WTC11 (cell line): ENCODE measurements at places on chromosomes 4 and X. TPM values are rescaled to one million over a fixed set of nuclear protein-coding genes. Genes with fewer than 3 reads are reported as not detected.

DNA sequence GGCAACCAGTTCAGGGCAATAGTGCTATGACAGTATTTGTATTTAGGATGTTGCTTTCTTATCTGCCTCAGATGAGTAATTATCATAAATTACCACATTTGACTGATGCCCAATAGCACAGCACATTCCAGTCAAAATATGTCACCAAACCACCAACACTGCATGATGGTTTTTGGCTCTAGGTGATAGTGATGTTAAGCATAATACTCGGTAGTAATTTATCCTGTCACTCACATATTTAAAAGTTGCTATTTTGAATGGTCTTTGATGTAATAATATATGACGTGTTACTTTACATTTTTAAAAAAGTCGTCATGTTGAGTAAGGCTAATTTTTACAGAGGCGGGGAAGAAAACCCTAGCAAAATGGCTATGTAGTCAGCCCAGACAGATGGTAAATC, 42.5 kb downstream of the UNC5C start:
- no peak for DNase-seq

Gene STIM2
- 20.1 to 22.4 TPM (median 20.9 TPM) in 3 replicates for total RNA-seq

GRCh38 chr4:102390438-102390837, 45.2 kb upstream of the SLC39A8 start:
- no peak for DNase-seq

DNA sequence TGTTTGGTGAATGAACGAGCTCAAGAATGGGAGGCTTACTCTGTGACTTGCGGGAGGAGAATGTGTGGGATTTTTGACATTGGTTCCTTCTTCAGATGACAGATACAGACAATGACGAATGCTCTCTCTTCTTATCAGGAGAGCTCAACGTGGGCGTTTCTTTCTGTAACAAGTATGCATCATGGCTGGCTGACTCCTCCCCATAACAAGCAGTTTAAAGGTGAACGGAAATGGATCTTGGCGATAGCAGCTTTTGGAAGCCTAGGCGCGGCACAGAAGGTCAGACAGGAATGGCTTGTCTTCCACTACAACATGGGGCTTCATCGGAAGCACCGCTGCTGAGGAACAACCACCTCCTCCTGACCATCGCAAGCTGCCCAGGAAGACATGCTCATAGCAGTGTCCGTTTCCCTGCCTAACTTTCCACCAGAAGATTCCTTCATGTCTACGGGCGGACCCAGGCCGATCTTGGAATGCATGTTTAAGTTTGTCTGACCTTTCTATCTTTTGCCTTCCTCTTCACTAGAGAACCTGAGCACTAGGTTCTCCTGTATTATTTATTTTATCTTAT, 18.3 kb upstream of the ACSL1 start:
- no peak for DNase-seq

Gene ETDA
- total RNA-seq = not detected in 3 replicates

GRCh38 chrX:22202251-22202650, 70.5 kb upstream of the CBLL2 start:
- no peak for DNase-seq

- no peak for DNase-seq
Measured at GRCh38 chrX:134885336-134886001, 105.3 kb upstream of the SMIM10 start.

Gene ALB
- total RNA-seq = 23.4 to 35.4 TPM (median 27.4 TPM) in 3 replicates

DNA sequence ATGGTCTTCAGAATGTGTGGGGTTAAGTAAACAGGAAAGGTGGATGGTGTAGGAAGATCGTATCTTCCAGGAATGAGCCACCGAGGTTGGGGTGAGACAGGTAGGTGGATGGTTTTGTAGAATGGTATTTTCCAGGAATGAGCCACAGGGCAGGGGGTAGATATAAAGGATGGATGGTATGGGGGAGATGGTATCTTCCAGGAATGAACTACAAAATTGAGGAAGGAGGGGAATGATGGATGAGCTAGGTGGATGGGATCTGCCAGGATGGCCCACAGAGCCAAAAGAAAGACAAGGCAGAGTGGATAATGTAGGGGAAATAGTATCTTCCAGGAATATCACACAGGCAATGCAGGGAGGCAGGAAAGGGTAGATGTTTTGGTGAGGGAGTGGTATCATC, 60.0 kb downstream of the MAOA start:
- no peak for DNase-seq

GRCh38 chr4:161828061-161828460, 335.7 kb downstream of the FSTL5 start:
- DNase-seq = no peak
